ENCODE measurements at places on chromosomes 16 and 17.

GRCh38 chr17:77735566-77736198 is 222.8 kb upstream of the TNRC6C start:
- DNase-seq, result no peak

GRCh38 chr17:77774182-77774581 is 184.3 kb upstream of the TNRC6C start:
- DNase-seq, result no peak

- no peak for DNase-seq
Measured at GRCh38 chr17:42372142-42372541, 16.1 kb downstream of the STAT3 start.

DNA sequence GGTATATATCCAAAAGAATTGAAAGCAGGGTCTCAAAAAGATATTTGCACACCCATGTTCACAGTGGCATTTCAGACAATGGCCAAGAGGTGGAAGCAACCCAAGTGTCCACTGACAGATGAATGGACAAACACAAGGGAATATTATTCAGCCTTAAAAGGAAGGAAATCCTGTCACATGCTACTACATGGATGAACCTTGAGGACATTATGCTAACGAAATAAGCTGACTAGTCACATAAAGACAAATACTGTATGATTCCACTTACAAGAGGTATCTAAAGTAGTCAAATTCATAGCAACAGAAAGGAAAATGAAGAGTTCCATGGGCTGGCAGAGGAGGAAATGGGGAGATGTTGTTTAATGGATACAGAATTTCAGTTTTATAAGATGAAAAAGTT is 41.4 kb downstream of the TEX2 start:
- no peak for DNase-seq

DNA sequence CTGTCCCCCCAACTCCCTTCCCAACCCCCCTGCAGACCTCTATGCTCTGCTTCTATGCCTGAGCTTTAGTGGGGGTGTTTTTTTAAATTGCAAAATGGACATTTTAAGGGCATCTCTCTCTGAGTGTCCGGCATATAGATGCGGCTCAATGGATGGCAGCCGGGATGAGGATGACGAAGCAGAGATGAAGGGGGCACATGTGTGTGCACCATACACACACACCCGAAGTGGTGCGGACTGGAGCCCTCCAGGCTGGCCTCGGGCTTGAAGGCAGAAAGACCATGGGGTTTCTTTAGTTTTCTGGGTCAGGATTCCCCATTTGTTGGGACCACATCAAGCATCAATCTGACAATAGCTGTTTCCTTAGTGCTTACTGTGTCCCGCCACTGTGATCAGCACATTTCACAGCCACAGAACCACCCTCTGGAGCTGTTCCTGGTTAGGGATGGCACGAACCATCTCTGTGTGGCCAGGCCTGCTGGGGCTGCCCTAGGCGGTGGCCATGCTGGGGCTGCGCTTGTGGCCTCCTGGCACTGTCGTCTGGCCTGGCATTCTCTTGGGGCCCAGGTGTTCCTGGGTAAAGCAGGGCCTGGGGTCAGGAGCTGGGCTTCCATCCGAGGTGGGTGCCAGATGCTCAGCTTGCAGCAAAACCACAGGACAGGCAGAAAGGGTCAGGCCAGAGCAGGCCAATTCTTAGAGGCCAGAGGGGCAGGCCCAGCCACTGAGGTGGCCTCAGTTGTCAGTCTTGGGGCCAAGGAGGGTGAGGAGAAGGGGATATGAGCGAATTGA is 49.9 kb downstream of the NT5M start:
- no peak for DNase-seq

DNA sequence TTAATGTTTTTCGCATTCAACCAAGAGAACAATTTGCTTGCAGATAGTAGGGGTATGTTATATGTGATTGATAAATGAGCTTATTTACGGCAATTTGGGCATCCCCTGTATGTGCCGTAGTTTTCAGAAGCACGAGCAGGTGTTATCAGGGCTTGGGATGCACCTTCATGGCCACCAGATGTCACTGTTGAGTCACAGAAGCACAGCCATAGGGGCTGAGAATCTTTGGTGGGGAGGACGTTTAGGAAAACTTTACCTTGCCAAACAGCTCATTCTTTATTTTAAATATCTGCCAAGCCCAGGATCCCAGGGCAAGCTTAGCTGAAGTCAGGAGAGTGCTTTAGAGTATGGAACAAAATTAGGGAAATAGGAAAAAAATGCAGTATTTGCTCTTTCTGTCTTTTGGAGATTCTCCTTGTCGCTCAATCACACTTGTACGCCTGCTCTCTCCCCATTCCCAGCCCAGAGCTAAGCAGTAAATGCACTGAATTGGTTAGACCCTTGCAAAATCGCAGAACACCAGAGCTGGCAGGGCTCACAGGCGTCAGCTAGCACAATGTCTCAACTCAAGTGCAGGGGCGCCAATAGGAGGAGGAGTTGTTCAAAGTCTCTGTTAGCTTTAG is 93.6 kb upstream of the MPHOSPH6 start:
- DNase-seq, result peak; percentile 52

GRCh38 chr16:1152651-1153259 is at the start of gene CACNA1H:
Gene CACNA1H (plus strand): TSS chr16:1153106. CDS start chr16:1153738, 632 bp downstream.
- DNase-seq, result peak; percentile 79

GRCh38 chr16:89295915-89296314 is 78.4 kb downstream of the ZNF778 start:
- DNase-seq, result no peak

DNA sequence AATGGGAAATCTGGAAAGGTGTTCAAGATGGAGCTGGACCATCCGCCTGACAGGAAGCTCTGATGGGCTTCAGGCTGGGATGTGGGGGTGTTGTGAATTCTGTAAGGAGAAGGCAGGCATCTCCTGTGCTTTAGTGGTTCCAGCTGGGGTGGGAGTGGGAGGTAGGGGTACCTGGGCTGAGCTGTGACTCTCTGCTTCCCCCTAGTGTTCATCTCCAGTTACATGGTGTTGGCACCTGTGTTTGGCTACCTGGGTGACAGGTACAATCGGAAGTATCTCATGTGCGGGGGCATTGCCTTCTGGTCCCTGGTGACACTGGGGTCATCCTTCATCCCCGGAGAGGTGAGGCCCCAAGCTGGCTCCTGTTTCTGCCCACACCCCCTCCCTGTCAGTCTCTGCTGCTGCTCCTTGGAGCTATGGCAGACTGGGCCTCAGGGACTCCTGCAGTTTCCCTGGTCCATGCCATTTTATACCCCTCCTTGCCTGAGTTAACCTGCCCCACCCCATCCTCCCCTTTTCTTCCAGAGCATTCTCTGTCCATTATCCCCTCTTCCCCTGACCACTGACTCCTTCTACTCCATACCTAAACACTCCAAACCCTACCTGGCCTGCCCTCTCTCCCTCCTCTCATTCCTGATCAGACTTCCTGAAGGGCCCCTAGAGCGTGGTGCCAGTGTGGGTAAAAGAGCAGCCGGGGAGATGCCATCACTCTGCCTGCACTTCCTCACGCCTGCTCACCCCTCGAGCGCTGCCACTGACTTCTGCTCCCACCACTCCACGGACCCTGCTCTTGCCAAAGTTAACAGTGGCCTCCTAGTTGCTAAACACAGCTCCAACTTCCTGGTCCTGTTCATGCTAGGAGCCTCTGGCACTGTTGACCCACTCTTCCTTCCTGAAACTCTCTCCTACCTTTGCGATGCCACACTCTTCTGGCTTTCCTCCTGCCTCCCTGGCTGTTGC is 3.4 kb downstream of the SPNS1 start:
- DNase-seq, result peak; percentile 61

GRCh38 chr17:74890554-74890953 is 2.9 kb downstream of the FADS6 start:
- no peak for DNase-seq

DNA sequence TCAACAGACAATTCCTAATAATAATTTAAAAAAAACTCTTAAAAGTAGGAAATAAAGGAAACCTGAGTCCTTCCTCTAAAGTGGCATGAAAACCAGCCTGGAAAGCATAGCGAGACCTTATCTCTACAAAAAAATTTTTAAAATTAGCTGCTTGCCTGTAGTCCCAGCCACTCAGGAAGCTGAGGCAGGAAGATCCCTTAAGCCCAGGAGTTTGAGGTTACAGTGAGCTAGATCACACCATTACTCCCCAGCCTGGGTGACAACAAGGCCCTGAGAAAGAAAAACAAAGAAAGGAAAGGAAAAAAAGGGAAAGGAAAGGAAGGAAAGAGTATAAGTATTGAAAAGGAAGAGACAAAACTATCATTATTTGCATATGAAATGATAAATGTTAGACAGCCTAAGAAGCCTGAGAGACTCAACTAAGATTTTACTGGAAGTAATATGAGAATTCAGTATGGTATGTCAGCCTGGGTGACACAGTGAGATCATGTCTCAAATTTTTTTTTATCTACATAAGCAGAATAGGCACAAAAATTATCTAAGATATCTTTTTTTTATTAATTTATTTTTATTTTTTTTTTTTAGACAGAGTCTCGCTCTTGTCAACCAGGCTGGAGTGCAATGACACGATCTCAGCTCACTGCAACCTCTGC is 113.0 kb downstream of the GOSR1 start:
- no peak for DNase-seq

DNA sequence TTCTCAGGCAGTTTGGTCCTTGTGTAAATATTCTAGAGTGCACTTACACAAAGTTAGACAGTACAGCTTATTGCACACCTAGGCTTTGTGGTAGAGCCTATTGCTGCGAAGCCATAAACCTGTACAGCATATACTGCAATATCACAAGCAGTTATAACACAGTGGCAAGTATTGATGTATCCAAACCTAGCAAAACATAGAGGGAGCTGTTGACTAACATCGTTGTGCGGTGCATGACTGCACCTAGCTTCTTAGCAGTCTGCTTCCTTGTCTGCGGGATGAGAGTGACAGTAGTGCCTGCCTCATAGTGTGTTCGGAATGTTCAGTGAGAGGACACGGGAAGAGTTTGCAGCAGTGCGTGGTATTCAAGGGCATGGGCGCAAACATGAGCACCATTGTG is 78.9 kb downstream of the MPRIP start:
- no peak for DNase-seq

- no peak for DNase-seq
Measured at GRCh38 chr17:76270127-76270592, 5.0 kb downstream of the UBALD2 start.

GRCh38 chr17:77215281-77215680 is 74.5 kb downstream of the SEC14L1 start:
- no peak for DNase-seq

GRCh38 chr17:37671824-37672547 is 28.7 kb upstream of the DDX52 start:
- no peak for DNase-seq

GRCh38 chr17:81395600-81396277 is 482 bp downstream of the BAHCC1 start:
- no peak for DNase-seq

GRCh38 chr16:16143931-16144330 is 79.4 kb downstream of the ABCC6 start:
- DNase-seq, result no peak

- no peak for DNase-seq
Measured at GRCh38 chr17:81328489-81328888, 33.4 kb upstream of the SLC38A10 start.

DNA sequence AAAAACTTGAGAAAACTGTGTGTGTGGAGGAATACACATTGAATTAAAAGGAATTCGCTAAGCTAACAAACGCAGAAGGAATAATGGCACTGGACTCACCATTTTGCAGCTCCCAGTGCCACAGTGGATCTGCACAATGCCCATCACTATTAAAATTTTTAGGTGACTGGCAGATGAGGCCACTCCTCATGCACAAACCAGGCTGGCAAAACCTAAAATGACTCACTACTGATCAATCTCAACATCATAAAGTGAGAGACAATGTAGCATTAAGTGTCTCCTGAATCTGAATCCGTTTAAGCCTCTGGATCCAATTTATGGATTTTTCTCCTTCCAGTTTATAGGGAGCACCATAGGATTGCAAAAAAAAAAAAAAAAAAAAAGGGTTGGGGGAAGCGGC is 20.6 kb downstream of the MYH10 start:
- no peak for DNase-seq

DNA sequence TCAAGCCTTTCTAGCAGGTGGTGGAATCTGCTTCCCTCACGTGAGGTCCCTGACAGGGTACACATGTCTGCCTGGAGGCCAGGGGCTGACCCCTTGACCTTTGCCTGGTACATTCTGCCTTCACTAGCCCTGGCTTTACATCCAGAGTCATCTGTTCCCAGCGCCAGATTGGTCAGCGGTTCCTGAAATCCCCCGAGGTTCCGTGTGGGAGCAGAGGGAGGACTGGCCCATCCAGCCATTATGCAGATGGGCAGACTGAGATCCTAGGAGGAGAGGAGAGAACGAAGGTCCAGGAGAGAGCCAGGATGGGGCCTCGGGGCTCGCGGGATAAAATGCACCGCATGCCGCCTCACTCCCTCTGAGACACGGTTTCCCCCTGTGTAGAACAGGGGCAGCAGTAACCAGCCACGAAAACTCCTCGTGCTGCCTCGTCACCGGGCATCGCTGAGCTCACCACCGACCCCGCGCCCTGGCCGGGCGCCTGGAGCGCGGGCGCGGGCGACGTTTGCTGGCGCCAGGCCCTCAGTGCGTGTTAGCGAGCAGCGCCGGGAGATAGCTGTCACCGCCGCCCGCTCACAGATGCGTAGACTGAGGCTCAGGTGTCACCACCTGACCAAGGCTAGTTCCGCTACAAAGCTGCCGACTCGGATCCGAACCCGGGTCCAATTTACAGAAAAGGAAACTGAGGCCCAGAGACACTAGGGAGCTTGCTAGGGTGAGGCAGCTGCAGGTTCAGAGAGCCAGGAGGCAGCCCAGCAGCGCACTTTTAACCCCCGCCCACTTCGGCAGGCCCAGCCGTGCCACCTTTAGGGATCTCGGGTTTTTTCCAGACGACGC is 811 bp upstream of the MAP2K3 start:
- DNase-seq, result no peak

- no peak for DNase-seq
Measured at GRCh38 chr17:71304498-71305158, 816.2 kb upstream of the SOX9 start.

DNA sequence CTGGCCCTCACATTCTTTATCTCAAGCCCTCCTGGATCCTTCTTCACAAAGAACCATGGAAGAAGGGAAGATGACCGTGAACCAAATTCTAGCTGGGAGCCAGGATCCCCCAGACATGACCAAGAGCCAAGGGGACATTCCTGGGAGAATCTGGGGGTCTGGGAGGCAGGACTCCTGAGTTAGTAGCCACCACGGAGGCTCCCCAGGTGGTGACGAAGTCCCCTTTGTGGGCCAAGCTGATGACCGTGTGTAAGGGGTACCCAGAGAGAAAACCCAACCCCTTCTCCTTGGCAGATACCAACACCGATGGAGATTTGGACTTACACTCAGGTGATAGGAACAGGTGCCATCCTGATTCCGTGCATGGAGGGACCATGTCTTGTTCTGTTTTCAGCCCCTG is 6.8 kb upstream of the GFAP start:
- DNase-seq, result no peak

- DNase-seq, result no peak
Measured at GRCh38 chr16:12271006-12271405, 294.5 kb downstream of the SNX29 start.

Data from CD4-positive, alpha-beta T cell treated with Interleukin-17A for 4 hours (primary cell).